ENCODE measurements at places on chromosomes 16 and 17.

DNA sequence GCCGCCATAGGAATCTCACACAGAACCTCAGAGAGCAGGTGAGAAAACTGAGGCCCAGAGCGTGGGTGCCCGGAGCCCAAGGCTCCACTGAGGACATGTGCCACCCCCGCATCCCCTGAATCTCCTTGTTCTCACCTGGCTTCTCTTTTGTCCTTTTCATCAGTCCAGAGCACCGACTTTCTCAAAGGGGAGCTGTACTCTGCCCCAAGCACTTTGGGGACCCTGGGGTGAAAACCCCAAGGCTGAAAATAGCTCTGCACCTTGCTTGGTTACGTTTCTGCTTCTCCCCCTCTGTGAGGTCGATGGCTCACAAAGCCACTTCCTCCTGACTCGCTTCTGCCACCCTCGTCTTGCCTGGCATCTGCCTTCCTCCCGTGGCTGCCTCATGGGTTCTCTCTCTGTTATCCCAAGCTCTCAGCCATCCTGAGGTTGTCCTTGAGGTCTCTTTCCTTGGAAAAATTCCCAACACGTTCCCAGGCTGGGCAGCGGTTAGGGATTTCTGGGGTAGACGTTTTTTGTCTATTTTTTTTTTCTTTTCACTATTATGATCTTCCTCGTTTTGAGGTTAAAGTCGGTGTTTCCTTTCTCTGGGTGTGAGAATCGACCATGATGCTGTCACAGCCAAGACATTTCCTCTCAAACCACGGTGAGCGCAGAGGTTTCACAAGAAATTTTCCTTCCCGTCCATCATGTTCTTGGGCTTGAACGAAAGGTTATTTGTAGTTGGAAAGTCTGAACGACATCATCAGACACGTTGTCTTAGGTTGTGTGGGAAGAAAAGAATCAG is 37.2 kb downstream of the IRF8 start:
- no peak for DNase-seq

GRCh38 chr16:78684030-78684611 is 584.7 kb downstream of the WWOX start:
- peak; percentile 55 for DNase-seq

DNA sequence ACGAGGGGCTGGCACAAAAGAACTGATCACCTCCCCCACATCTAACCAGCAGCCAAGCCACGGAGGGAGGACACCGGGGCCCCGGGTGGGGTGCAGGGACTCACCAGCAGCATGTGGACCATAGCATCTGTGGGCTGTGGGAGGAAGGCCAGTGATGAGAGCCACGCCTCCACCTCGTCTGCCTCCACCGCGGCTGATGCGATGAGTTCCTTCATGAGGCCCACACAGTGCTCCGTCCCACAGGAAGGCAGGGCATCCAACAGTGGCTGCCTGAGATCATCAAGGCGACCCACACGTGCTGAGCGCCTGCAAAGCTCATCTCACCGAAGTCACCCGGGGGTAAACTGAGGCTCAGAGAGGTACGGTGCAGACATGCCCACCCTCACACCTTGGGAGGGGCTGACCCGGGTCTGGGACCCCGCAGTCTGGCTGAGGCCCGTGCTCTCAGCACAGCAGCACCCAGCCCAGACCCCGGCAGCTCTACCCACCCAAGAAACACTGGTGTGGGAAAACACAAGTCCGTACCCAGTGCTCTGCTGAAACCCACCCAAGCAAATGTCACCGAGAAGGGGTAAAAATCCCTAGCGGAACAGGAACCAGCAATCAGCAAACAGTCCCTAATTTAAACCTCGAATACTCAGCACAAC is 85.9 kb downstream of the LITAF start:
- DNase-seq = no peak

GRCh38 chr17:71976011-71976649 is 144.7 kb upstream of the SOX9 start:
- DNase-seq = peak; percentile 14

- DNase-seq = no peak
Observed at GRCh38 chr16:11530171-11530940, 56.4 kb downstream of the LITAF start.

- DNase-seq = no peak
Observed at GRCh38 chr16:74936902-74937560, 47.9 kb downstream of the WDR59 start.

DNA sequence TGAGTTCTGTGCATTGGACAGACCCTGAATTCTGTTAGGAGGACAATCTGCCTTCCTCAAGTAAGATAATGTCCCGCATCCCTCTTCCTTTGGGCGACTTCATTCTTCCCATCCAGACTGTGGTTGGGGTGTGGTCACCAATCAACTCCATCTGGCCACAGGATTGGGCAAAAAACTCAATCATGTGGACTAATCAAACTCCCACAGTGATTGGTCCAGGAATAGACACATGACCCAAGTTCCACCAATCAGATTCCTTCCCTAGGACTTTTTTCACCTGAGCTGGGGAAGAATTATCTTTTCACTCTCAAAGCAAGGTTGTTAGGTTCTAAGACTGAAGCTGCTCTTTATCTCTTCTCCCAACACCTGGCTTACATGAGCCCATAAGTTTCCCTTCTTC is 13.2 kb upstream of the NKD1 start:
- DNase-seq = no peak

GRCh38 chr17:54992797-54993639 is 24.5 kb downstream of the STXBP4 start:
- no peak for DNase-seq

DNA sequence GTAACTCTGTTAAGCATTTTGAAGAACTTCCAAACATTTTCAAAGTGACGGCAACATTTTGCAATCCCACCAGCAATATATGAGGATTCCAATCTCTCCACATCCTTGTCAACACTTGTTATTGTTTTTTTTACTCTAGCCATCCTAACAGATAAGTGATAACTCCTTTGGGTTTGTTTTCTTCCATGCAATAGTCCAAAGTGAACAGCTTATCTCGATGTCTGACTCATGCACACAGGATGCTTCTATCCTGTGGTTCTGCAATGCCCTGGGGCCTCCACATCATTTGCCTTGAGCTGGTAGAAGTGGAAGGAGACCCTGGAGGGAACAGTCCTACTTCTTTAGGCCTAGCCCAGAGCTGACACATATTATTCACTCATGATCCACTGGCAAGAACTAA is 13.0 kb downstream of the TLE7 start:
- no peak for DNase-seq

DNA sequence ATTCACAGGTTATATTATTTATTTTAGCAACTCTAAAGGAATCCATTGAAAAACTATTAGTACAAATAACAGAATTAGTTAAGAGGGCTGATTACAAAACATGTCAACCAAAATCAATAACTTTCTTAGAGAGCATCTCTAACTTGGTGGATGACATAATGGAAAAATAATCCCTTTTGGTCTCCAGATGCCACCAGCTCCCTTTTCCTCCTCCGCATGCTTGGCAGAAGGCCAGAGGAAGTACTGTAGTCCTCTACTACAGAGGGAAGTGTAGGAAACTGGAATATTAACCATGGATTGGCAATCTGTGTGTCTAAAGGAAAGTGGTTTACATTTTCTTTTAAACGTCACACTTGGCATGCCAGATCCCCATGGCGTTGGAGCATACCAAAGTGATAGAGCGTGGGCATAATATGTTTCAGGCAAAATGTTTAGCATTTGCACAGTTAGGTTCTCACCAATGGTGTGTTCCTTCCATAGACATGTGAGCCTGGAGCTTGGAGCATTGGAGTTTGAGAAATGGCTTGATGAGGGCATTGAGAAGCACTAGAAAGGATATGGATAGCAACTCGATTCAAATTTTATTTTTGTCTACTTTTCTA is 106.3 kb downstream of the PRKCB start:
- DNase-seq = no peak

GRCh38 chr16:87050142-87050541 is 267.1 kb downstream of the C16orf95 start:
- DNase-seq = no peak

GRCh38 chr17:31582151-31582907 is 190.9 kb downstream of the RAB11FIP4 start:
- DNase-seq = no peak

- no peak for DNase-seq
Observed at GRCh38 chr16:3458852-3459361, 15.4 kb downstream of the NAA60 start.

DNA sequence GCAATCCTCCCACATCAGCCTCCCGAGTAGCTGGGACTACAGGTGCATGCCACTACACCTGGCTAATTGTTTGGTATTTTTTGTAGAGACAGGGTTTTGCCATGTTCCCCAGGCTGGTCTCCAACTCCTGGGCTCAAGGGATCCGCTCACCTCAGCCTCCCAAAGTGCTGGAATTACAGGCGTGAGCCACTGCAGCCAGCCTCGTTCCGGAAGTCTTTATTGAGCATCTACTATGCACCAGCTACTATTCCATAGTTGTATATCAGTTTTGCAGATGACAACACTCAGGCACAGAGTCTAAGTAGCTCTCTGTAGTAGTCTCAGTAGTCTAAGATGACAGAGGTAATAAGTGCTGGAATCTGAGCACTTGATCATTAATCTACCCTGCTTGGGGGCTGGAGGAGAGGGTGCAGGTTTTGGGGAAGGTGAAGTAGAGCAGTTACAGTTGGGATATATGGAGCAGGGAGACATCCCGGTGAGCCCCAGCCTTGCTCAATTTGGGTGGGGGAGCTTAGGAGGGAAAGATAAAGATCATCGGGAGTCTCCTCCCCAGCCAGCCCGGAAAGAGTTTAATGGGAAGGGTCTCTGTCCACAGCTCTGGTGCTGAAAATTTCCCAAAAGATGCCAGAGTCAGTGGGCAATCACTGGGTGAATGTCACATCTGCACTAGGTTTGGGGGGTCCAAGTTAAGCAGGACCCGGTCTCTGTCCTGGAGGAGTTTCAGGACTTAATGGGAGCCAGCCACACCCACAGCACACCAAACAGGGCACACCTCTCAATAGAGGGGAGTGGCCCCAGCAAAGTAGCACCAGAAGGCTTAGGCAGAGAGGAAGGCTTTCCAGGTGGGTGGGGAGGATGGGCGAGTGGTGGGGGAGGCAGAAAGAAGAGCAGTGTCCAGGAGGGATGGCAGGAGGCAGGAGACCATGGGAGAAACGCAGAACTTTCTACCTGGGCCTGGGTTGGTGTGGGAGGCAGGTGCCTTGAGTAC is 1.7 kb downstream of the OTOP3 start:
- no peak for DNase-seq
